ENCODE measurements at places on chromosomes 6 and 20.

GRCh38 chr6:44169154-44169553, 10.5 kb downstream of the CAPN11 start:
- no peak for DNase-seq

- no peak for DNase-seq
These were observed 309.5 kb upstream of the CHD6 start for GRCh38 chr20:41927655-41928054.

GRCh38 chr6:159481897-159482296, 211.1 kb downstream of the SOD2 start:
- no peak for DNase-seq

DNA sequence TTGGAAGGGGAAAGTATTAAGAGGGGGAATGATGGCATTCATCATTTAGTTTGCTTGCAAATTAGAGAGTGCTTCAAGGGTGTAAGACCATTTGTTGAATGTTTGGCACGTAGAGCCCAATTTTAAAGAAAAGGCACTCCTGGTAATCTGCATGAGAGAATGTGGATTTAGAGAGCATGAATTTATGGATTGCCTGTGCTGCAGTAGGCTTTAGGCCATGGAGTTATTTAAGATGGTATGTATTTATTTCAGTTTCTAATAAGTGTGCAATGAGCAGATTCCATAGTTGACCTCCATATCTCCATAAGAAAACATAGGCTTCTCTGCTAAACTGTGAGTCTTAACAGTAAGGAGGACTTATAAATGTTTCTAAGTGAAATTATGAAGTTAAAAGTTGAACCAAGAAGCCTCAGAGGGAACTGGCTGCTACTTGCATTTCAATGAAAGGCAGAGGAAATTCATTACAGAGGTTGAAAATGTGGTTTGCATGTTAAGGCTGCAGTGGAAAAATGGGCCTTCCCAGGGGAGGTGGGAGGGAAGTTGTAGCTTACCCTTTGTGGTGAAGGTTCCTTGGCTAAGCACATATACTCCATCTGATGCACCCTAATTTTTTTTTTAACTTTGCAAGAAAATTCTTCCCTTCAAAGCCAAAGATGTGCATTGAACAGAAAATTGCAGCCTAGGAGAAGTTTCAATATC, 134.2 kb downstream of the CARMIL1 start:
- DNase-seq: no peak

DNA sequence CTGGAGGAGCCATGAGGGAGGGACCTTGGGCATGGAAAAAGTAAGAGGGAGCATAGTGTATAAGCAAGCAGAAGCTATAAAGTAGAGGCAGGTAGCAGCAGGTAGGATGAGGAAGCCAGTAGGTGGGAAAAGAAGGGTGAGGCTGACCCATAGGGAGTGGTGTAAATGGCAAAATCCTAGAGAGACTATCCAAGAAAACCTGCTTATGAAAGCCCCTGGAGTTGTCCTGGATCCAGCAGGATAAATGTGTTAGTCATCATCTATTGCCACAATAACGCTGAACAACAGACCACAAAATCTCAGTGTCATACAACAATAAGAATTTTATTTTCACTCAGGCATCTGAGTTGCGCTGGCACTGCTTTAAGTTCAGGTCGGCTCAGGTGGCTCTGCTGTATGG, 30.2 kb downstream of the CHD6 start:
- no peak for DNase-seq

Data from activated CD8-positive, alpha-beta memory T cell treated with anti-CD3 and anti-CD28 coated beads for 24 hours (primary cell).